ENCODE measurements at places on chromosomes 4 and X.

DNA sequence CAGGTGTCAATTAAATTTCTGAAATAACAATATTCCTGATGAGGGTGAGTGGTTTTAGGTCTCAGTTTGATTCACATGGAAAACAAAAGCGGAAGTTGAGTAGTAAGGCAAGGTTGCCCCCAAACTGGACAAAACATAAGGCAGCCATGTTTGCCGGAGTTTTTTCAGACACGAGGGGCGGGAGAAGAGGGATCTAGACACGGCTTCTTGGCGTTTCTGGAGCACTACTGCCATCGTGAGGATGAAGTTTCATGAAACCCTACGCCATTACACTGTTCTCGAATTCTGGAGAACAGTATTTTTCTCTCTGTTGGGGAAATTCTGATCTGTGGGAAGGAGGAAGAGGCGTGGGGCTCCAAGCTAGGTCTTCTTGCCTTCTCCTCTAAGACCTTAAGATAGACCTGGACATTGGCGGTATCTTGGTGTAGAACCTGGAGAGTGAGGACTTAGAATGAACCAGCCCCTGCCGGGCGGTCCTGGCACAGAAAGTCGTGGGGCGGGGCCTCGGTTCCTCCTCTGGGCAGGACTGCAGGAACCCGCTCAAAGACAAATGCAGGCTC is 160.3 kb downstream of the OR13H1 start:
- DNase-seq: peak; percentile 64

- no peak for DNase-seq
Measured at GRCh38 chr4:16263056-16263455, 36.8 kb upstream of the TAPT1 start.

GRCh38 chrX:3777416-3777815 is 64.0 kb upstream of the PRKX start:
- DNase-seq: no peak

DNA sequence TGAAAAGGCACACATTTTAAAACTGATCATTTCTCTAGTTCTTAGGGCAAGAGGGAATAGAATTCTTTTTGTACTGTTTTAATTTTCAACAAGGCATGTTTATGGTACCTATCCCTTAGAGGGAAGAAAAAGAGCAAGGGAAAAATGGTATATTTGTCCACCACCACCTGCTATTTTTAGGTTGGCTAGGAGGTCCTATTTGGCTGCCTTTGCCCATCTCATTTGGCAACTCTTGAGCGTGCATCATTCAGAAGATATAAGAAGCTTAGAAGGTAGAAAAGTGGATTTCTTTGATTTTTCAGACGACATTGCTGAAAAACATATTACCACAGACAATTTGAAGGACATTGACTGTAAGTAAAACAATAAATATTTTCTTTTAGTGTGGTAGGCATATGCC is 69.0 kb downstream of the DCK start:
- no peak for DNase-seq

DNA sequence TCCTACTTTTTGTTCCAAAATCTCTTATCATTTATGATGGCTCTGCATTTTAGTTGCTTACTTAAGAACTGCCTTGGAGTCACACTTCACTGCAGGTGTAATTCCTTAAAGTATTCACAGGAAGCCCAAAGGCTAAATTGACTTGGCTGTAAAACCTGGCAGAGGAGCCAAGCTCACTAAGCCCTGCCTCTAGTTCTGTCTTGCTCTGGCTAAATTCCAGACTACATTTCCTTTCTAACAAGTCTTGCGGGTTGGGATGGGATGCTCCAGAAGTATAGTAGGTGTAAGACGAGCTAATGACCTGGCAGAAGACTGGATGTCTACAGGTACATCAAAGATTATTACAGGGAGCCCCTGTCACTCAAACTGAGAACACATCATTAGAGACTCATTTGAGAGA is 924.0 kb upstream of the INTU start:
- no peak for DNase-seq

- DNase-seq: no peak
Measured at GRCh38 chrX:100745205-100745604, 13.3 kb upstream of the SYTL4 start.

GRCh38 chr4:94127707-94128328 is 79.8 kb upstream of the SMARCAD1 start:
- peak; percentile 52 for DNase-seq

DNA sequence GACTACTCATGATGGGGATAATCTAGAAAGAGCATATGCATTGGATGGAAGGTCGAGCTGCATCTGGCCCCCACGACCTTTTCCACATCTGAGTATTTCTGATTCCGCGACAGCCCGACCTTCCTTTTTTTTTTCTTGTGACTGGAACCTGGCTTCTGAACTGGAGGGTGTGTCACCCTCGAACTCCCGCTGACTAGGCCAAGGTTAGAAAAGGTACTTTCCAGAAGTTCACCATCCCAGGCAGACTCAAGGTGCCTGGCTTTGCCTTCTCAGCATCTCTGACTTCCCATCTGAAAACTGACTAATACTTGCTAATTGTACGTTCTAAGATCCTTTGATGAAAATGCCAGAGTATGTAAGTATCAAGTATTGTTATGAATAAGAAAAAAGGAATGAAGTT is 49.3 kb upstream of the CD40LG start:
- DNase-seq: no peak

DNA sequence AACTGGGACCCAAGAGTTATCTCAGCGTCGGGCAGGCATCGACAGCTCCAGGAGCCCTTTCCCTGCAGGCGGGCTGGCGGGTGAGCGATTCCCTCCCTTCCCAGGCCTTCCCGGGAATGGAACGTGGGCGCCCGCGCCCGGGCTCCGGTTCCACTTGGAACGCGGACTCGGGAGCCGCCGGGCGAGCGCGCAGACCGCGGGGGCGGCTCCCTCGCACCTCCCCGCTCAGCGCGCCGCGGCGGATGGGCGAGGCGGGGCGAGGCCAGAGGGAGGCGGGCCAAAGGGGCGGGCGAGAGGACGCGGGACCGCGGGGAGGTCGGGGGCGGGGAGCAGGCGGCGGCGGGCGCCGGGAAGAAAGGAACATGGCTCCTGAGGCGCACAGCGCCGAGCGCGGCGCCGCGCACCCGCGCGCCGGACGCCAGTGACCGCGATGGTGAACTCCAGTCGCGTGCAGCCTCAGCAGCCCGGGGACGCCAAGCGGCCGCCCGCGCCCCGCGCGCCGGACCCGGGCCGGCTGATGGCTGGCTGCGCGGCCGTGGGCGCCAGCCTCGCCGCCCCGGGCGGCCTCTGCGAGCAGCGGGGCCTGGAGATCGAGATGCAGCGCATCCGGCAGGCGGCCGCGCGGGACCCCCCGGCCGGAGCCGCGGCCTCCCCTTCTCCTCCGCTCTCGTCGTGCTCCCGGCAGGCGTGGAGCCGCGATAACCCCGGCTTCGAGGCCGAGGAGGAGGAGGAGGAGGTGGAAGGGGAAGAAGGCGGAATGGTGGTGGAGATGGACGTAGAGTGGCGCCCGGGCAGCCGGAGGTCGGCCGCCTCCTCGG is at the start of gene PKD2:
PKD2 (plus strand) TSS at position 332 of the 818 bp plus-strand sequence; CDS start at position 431, 99 bp downstream.
- DNase-seq: peak; percentile 96

DNA sequence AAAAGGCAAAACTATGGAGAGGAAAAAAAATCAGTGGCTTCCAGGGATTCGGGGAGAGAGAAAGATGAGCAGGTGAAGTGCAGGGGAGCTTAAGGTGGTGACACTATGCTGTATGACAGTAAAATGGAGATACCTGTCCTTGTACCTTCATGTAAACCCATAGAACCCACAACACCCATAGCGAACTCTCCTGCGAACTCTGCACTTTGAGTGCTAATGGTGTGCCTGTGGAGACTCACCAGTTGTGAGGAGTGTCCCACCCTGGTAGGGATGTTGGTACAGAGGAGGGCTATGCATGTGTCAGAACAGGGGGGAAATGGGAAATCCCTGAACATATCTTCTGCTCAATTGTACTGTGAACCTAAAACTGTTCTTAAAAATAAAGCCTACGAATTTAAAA is 42.8 kb downstream of the HMX1 start:
- no peak for DNase-seq

DNA sequence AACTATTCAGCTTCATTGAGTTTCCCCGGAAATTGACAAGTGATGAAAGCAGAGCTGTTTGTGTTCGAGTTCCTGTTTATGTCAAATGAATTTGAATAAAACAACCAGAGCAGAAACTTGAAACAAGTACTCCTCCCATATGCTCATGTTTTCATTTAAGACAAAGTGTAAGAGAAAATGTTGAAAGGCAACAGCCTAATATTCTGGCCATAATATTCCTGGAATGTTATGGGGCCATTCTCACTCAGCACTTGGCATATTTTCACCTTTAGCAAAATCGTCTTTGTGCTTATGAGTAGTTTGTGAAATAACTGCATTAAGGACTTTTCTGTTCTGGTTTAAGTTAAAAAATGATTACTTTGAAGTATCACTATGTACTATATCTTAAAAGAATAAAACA is 276.0 kb upstream of the FAT1 start:
- DNase-seq: no peak

- peak; percentile 16 for DNase-seq
Measured at GRCh38 chrX:92232182-92232581, 453.0 kb downstream of the PCDH11X start.

DNA sequence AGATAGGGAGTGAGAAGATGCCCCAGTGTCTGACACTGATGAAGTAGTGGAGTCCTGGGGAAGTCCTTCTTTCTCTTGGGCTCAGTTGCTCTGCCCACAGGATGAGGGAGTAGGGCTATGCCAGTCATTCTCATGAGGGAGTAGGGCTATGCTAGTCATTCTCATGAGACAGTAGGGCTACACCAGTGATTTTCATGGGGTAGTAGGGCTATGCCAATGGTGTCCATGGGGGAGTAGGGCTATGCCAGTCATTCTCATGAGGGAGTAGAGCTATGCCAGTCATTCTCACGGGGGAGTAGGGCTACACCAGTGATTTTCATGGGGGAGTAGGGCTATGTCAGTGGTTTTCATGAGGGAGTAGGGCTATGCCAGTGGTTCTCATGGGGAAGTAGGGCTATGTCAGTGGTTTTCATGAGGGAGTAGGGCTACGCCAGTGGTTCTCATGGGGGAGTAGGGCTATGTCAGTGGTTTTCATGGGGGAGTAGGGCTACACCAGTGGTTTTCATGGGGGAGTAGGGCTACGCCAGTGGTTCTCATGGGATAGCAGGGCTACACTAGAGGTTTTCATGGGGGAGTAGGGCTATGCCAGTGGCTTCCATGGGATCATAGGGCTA is 43.3 kb upstream of the SOD3 start:
- DNase-seq: no peak

DNA sequence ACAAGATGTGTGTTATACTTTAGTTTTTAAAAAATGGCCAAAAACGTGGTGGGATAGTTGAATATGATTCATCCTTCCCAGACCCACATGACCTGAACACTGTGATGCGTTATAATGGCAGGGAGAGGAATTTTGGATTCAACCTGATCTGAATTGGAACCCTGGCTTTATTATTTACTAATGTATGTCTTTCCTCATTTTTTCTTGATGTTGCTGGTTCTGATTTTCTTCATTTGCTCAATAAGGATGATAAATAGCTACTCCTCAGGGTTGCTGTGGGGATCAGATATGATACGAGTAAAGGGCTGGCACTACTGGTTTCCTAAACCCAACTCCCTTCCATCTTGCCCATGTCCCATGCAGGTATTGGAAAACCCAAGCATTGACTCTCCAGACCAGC is 24.2 kb upstream of the ACSL1 start:
- no peak for DNase-seq

DNA sequence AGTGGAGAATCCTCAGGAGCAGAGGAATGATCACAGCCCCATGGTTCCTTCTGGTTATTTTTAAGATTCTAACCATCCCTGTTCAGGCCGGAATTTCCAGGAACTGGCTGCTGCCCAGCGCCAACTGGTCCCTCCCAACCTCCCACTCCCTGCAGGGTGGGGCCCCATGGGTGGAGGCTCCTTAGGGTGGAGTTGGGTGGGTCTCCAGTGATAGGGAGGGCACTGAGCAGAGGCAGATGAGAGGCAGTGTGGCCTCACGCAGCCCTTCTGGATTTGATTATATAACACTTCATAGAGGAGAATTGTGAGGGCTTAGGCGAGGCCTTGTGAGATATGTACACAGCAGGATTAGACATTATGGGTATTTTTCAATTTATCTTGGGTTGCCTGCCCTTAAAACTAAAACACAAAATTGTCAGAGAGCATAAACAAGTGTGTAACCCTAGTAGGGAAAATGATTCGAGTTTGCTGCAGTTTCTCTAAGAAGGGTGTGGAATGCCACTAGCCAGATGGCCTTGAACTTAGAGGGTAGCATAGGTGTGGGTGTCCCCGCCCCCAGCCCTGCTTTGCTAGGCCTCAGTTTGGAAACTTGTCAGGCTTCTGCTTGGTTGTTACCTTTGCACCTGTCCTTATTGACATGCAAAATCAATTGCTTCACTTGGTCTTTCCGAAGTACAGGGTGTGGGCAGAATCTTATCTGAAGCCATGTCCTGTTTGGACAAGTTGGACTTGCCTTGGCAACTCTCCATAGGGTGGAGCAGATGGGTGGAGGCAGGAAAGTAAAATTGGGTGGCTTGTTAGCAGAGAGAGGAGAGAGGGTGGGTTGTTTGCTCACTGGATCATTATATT is 9.4 kb downstream of the KLF3 start:
- peak; percentile 21 for DNase-seq

- no peak for DNase-seq
Measured at GRCh38 chrX:107135049-107135964, 16.7 kb upstream of the RBM41 start.

GRCh38 chr4:42302348-42302747 is 94.9 kb upstream of the SHISA3 start:
- peak; percentile 64 for DNase-seq

GRCh38 chr4:10734697-10735096 is 50.1 kb upstream of the CLNK start:
- DNase-seq: no peak

DNA sequence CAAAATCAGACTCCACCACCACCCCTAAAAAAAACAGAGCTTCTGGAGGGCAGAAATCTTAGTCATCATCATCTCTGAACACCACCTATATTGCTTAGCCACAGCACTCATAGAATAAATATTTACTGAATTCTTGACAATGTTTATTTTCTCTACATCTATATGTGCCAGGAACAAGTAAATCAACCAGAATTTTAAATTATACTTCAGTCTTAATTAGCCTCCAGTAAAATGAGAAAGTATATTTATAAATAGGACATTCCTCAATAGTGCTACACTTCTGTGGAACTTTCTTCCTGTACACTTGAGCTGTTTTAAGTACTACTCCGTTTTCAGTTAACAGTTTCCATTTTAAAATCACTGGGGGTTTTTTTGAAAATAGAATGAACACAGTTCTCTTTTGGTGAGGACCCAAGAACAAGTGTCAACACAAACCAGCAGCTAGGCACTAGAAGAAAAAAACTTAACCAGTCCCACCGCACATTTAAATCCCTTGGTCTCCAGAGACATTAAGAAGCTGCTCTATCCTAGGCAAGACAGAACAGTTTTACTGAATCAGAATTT is 25.5 kb downstream of the SMIM14 start:
- no peak for DNase-seq

All from SK-N-SH (cell line).